DND-41 (cell line): ENCODE measurements at places on chromosomes 5 and 9.

- H3K36me3 ChIP-seq: no peaks in the 10 kb centered on the region
- DNase-seq: no peak
- H3K27ac ChIP-seq: no peak overlapping the region
Observed at GRCh38 chr5:178486239-178486641, 104.0 kb downstream of the COL23A1 start.

- no peaks in the 10 kb centered on the region for H3K27me3 ChIP-seq
- no peaks in the 10 kb centered on the region for H3K36me3 ChIP-seq
- no peaks in the 10 kb centered on the region for H3K4me1 ChIP-seq
- H3K4me3 ChIP-seq: no peak overlapping the region
- DNase-seq: no peak
Observed at GRCh38 chr9:127754099-127755060, 19.3 kb upstream of the TOR2A start.

- H3K27me3 ChIP-seq: no peaks in the 10 kb centered on the region
- H3K27ac ChIP-seq: peak overlapping the region; percentile 83
- H3K4me1 ChIP-seq: peaks cover 69% of the 10 kb centered on the region
- H3K36me3 ChIP-seq: peaks cover 65% of the 10 kb centered on the region
- no peak overlapping the region for H3K4me3 ChIP-seq
- DNase-seq: no peak
Observed at GRCh38 chr5:177308740-177309139, 3.0 kb downstream of the MXD3 start.

GRCh38 chr9:136247947-136248637 lies 2.5 kb upstream of the QSOX2 start:
- no peak overlapping the region for H3K27ac ChIP-seq
- no peak for DNase-seq
- H3K36me3 ChIP-seq: no peaks in the 10 kb centered on the region
- H3K27me3 ChIP-seq: no peaks in the 10 kb centered on the region
- peaks cover 24% of the 10 kb centered on the region for H3K4me1 ChIP-seq
- H3K4me3 ChIP-seq: no peak overlapping the region

DNA sequence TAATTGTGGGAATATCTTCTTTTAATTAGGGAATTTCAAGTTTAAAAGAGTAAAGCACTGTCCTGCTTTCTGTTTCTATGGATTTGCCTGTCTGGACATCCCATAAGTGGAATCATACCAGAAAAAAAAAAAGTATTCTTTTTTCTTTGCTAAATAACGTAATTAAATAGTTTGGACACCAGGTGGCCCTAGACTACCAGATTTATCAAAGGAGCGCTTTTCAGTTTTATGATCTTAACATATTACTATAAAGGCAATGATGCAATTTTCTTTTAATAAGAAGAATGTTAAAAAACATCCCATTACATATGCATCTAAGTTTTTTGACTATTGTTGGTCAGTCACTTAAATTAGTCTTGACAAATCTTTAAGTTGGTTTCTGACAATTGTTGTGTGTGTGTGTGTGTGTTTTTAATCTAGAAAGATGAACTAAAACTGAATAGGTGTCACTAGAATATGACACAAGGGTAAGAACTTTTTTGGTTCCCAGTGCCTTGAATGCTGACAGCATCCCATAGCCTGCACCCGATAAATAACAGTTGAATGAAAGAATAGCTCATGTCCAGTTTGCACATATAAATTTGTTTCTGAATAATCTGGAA lies 49.5 kb downstream of the C5orf22 start:
- no peak overlapping the region for H3K4me3 ChIP-seq
- H3K27me3 ChIP-seq: peaks cover 3% of the 10 kb centered on the region
- DNase-seq: no peak
- H3K4me1 ChIP-seq: no peaks in the 10 kb centered on the region

GRCh38 chr5:125198270-125198974 lies 452.0 kb upstream of the ZNF608 start:
- DNase-seq: peak; percentile 53
- H3K27ac ChIP-seq: peak overlapping the region; percentile 12; the same call in 1 of the 2 replicates
- no peaks in the 10 kb centered on the region for H3K27me3 ChIP-seq
- peaks cover 26% of the 10 kb centered on the region for H3K4me1 ChIP-seq
- H3K36me3 ChIP-seq: no peaks in the 10 kb centered on the region
- H3K4me3 ChIP-seq: no peak overlapping the region

DNA sequence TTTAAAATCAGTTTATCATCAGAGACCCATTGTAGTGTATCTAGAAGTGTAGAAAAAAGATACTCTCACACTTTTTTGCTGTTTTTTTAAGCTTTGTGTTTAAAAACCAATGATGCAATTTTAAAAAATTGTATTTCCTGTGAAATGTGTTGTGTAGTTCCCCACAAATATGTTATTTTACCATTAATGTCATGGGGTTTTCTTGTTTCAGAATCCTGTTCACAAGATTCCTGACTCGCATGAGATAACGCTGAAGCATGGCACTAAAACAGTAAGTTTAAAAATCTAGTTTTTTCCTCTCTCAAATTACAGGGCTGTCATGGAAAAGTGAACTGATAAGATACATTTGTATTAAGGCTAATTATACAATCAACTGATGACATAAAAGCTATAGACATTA lies 58.6 kb downstream of the WDR70 start:
- H3K4me3 ChIP-seq: no peak overlapping the region
- no peaks in the 10 kb centered on the region for H3K4me1 ChIP-seq

GRCh38 chr9:89905606-89906338 lies 301.0 kb downstream of the GADD45G start:
- DNase-seq: no peak
- no peaks in the 10 kb centered on the region for H3K4me1 ChIP-seq
- no peaks in the 10 kb centered on the region for H3K27me3 ChIP-seq
- H3K4me3 ChIP-seq: no peak overlapping the region
- no peak overlapping the region for H3K27ac ChIP-seq

- no peak overlapping the region for H3K4me3 ChIP-seq
- H3K4me1 ChIP-seq: peaks cover 10% of the 10 kb centered on the region; the same call in 1 of the 2 replicates
- no peaks in the 10 kb centered on the region for H3K36me3 ChIP-seq
Observed at GRCh38 chr5:9173281-9174048, 372.4 kb downstream of the SEMA5A start.

DNA sequence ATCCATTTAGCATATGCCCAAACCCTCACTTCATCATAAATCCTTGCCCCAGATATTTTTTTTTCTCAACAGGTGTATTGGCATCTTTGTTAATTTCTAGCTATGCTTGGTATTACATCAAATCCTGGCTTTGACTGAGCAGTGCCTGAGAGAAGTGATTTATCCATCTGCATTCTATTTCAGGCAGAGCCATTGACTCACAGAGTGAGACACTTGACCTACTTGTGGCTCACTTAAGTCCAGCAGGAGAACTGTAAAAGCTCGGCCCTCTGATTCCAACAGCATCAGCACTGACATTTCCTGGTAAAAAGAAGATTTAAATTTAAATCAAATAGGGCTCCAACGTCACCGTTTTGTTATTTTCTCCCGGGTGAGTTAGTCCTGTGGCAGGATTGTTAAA lies 93.4 kb downstream of the PLK2 start:
- no peaks in the 10 kb centered on the region for H3K27me3 ChIP-seq
- H3K4me1 ChIP-seq: no peaks in the 10 kb centered on the region
- no peak for DNase-seq
- no peak overlapping the region for H3K27ac ChIP-seq
- no peaks in the 10 kb centered on the region for H3K36me3 ChIP-seq
- no peak overlapping the region for H3K4me3 ChIP-seq

GRCh38 chr5:98461485-98461884 lies 312.0 kb upstream of the RGMB start:
- H3K27me3 ChIP-seq: no peaks in the 10 kb centered on the region
- no peaks in the 10 kb centered on the region for H3K4me1 ChIP-seq
- no peak overlapping the region for H3K4me3 ChIP-seq
- no peaks in the 10 kb centered on the region for H3K36me3 ChIP-seq
- no peak overlapping the region for H3K27ac ChIP-seq
